ENCODE measurements at places on chromosomes 7 and 10.
A peak's percentile ranks its signal among the peaks of the same experiment; 100 is the strongest.

DNA sequence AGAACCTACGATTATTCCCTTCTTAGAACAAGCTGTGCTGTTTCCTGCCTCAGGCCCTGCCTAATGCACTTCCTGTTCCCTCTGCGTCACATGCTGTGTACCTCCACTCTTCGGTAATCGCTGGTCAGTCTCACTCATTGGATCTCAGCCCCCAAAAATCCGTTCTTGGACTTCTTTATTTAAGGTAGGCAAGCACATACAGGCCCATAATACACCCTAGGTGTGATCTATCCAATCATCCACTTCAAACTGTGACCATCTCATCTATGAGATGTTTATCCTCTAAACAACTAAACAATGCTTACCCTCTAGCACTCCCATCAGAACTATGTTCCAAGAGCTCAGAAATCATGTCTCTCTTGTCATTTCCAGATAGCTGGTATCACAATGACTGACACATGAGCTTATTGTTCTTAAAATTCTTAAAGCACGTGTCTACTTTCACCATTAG, 83.9 kb downstream of the CADPS2 start:
- DNase-seq: peak; percentile 9

- no peak for DNase-seq
These were observed 32.0 kb downstream of the C10orf90 start for GRCh38 chr10:126638542-126638941.

- DNase-seq: peak; percentile 34
These were observed 751.1 kb downstream of the GRM8 start for GRCh38 chr7:126501617-126502016.

DNA sequence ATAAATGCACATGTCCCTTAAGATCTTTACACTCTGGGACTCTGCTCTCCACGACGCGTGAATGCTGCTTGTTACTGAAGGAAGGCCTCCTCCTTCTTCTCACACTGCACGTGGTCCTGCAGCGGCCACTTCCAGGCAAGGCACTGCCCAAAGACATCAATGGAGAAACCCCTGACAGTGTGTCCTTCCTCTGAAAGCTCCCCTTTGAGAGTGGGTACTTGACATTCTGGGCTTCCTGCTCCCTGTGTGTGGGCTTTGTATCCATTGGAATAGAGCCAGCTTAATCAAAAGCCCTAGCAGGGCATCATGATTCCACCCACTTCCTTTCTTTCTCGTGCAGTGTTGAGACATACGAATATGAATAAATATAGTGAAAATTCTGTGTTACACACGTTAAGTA, 69.7 kb upstream of the STK17A start:
- no peak for DNase-seq

DNA sequence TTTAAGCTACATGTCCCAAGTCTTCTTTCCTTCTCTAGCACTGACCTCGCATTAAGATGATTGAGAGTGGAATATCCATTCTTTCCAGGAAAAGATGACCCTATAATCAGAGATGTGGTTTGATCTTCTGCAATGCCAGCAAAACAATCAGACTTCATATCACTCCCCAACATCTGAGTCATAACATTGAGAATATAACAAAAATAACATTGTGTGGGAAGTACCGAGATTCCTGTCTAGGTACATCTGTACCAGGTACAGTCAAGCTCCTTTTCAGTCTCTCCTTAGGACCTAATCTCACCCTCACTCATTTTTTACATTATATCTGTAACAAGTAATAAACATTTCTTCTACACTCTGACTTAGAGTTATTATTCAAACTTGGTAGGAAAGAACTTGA, 201.6 kb downstream of the LRRTM3 start:
- no peak for DNase-seq

GRCh38 chr7:154566877-154567276, 436.0 kb downstream of the PAXIP1 start:
- DNase-seq: no peak

DNA sequence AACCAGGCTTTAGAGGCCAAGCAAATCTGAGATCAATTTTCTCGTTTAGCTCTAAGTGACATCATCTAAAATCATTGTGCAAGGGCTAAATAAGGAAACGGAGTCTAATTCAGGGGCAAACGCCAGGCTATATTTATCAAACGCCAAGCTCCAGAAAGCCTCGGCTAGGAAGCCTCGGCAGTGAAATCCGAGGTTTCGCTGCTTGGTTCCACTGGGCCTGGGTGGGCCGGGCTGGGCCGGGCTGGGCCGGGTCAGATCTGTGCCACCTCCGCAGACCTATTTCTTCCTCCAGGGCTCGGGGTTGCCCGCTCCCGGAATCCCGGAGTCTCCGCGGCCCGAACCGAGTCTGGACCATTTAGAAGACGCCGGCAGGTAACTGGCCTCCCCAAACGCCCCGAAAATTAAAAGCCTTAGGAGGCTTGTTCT, 459 bp upstream of the FEZF1 start:
- no peak for DNase-seq

DNA sequence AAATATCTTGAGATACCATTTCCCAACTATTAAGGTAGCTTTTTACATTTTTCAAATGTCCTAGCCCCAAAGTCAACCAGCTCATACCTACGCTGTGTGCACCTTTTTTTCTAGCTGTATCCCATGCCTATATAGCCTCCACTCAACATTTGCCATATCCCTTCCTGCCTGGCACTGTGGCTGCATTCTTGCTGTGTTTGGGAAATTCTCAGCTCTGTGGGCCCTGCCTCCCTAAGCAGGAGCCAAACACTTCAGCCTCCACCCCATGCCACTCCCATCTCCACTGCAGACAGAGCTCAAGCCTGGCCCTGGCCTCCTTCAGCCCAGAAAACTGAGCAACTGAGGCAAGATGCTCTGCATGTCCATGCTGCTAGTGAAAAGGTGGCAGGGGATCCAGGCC, 141.3 kb downstream of the RAB11FIP2 start:
- no peak for DNase-seq

DNA sequence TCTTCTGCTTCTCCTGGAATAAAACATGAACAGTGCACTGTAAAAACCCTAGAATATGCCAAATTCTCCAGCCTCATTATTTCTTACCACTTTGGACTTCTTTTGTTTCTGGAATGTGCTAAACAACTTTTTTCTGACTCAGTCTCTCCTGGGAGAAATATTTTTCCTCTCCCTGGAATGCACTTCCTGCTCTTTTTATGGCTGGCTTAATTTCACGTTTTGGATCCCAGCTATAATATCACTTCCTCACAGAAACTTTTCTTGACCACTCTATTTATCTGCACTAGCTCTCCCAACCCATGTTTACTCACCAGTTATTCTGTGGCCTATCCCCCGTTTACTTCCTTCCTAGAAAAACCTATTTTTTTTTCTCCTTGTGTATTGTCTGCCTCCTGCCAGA, 26.7 kb downstream of the ABCB5 start:
- no peak for DNase-seq

GRCh38 chr7:92904244-92905131, 68.1 kb upstream of the CDK6 start:
- no peak for DNase-seq

- no peak for DNase-seq
These were observed 6.1 kb upstream of the RAB11FIP2 start for GRCh38 chr10:118052816-118053215.

DNA sequence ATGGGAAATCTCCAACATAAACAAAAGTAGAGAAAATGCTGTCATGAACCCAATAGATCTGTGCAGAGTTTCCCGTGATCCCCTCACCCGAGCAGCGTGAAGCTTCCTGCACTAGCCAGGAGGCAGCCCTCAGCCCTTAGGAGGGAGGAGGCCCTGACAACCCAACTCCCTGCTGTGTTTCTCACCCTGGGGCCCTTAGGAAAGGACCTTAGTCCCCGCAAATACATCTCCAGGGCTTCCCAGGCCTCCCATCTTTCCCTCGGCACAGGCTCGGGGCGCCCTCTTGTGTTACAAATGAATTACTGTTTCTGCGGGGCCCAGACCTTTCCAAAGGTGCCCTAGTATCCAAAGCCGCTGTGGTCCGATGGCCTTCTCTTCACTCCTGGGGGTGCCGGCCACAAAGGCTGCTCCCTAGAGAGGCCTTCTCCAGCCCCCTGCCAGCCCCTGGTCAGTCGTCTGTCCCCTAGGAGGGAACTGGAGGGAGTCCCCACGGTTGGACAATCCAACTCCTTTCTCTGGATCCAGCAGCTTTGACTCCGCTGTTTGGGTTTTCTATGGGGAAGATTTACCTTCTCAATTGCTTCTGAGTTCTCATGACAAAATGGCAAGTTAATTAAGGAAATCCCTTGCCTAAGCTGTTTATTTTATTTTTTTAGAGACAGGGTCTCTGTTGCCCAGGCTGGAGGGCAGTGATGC, 49.9 kb upstream of the SH2B2 start:
- DNase-seq: no peak

GRCh38 chr10:96743988-96744585, 23.8 kb upstream of the PIK3AP1 start:
- no peak for DNase-seq

GRCh38 chr10:131647789-131648188, 253.0 kb upstream of the PPP2R2D start:
- no peak for DNase-seq

DNA sequence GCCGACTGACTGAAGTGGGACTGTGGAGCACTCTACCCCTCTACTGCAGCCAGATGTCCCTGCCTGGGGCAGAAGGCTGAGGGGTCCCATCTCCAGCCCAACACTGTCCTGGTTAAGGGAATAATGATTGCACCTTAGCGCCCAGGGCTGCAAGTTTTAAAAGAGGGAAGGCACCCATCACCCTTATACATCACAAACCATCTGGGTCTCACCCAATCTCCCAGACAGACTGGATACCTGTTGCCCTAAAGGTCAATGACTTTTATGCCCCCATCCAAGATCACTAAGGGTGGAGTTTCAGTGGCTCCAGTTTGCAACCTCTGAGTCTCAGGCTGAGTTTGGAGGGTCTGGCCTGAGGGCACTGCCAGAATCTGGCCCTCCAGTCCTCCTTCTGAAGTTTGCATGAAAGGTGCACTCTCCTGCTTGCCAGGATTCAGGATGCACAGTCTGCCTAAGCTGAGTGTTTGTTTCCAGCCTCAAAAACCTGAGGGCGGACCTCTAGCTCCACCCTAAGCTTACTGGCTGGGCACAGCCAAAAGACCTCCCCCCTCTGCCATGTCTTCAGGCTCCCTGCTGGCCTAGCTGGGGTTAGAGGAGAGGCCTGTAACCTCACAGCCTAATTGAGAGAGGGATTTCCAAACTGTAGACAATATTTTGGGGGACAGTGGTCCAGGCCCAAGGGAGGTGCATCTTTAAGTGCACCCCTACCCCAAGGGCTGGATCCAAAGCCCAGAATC, 2.5 kb upstream of the EMX2 start:
- no peak for DNase-seq

- DNase-seq: no peak
These were observed 2.3 kb downstream of the ELMO1 start for GRCh38 chr7:37446371-37446770.

DNA sequence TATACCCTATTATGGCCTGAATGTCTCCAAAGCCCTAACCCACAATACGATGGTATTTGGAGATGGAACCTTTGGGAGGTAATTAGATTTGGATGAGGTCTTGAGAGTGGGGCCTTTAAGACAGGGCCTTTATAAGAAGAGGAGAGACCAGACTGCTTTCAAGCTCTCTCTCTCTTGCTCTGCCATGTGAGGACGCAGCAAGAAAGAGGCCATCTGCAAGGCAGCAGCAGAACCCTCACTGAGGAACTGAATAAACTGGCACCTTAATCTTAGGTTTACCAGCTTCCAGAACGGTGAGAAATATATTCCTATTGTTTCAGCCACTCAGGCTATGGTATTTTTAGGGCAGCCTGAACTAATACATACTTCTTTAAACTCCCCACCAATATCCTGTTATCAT, 2.0 kb upstream of the GNAI1 start:
- DNase-seq: no peak

DNA sequence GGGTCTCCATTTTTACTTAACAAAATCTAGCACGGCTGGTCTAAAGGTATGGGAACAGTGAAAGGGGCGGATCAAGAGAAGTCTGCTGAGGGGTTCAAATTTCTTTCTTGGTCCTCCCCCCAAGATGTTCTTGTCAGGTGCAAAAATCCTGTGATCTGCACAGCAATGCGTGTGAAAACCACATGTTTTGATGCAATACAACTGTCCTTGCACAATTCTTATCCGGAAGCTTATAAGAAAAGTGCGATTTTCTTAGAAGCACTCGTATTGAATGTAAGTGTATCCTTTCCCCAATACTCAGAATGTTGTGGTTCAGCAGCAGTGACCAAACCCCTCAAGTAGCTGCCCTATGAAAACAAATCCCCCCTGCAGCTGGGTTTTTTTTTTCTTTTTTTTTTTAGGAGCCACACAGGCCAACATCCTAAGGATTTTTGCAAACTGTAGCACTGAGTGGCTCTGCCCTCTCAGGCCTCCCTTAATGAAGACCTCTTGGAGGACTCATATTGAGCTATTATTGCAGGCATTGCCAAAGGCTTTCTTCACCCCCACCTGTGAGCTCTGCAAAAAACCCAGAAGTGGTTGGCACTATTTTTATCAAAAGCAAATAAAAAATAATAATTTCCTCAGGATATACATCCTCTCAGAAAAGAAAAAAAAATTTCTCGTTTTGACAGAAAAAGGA, 151.9 kb upstream of the ITGB1 start:
- DNase-seq: no peak

DNA sequence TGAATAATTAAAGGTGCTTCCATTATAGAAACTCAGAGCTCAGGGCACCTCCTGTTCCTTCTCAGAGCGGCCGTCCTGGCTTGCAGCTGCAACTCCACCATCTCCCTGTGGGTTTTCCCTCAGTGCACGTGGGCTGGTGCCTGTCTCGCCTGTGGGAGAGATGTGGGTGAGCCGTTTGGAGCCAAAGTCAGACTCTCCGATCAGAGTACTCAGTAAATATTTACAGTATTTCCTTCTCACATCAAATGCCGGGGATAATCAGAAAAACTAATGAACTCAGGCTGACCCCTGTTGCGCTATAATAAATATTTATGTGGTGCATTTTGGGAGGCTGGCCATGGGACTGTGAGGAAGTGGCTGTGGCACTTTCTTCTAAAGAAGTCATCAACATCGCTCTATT, 155.8 kb upstream of the HABP2 start:
- no peak for DNase-seq

GRCh38 chr10:127151981-127152699, 44.3 kb downstream of the INSYN2A start:
- no peak for DNase-seq

- DNase-seq: no peak
These were observed 143.9 kb downstream of the HIBADH start for GRCh38 chr7:27518561-27519350.

DNA sequence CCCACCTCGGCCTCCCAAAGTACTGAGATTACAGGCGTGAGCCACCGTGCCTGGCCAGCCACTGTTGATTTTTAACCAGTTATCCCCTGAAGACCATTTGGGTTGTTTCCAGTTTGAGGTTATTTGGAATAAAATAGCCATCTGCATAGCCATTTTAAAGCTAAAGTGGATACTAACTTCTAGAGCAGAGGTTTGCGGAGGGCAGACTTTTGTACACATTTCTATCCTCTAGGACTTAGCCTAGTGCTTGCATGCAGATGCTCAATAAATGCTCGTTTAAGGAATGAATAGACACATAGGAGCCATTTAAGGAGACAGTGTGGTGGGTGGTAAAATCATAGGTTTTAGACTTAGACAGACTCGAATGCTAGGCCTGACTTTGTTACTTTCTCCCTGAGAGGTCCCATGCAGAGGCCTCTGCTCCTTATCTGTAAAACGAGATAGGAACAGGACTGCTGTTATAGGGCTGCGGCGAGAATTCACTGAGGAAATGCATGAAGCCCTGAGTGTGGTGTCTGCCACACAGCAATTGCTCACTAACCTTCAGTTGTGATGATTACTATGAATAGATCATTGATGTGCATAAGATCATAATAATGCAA, 75.9 kb downstream of the PFKFB3 start:
- no peak for DNase-seq
